Cortex of kidney (tissue), 1 donor: ENCODE measurements at places on chromosomes 1 and 21.

DNA sequence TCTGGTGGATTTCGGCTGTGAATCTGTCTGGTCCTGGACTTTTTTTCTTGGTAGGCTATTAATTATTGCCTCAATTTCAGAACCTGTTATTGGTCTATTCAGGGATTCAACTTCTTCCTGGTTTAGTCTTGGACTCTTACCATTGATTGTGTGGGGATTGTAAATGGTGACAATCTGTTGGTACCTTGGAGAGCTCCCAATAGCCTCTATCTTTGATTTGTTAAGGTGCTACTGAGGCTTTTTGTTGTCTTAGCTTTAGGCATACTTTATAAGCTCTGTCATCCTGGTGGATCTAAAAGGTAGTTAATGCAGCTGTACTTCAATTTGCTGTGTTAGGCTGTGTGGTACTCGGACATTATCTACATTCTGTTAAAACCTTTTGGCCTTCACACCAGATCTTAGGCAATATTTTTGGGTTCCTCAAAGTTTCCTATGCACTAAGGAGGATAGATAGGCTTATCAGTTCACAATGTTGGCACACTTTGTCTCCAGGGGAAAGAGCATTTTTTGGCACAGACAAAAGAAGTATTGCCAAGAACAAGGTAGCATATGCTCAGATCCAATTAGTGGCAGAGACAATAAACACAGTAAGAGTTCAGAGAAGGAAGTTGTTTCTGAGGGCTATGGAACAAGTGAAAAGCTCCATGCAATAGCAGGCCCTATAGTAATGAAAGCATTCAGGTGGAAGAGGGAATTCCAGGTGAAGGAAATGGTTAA lies 230.4 kb downstream of the PDE4B start:
- no peak for DNase-seq

- no peak for DNase-seq
Measured at GRCh38 chr1:77057994-77058585, 161.1 kb downstream of the PIGK start.

- no peak for DNase-seq
Measured at GRCh38 chr1:53511933-53512806, 53.0 kb downstream of the DMRTB1 start.

DNA sequence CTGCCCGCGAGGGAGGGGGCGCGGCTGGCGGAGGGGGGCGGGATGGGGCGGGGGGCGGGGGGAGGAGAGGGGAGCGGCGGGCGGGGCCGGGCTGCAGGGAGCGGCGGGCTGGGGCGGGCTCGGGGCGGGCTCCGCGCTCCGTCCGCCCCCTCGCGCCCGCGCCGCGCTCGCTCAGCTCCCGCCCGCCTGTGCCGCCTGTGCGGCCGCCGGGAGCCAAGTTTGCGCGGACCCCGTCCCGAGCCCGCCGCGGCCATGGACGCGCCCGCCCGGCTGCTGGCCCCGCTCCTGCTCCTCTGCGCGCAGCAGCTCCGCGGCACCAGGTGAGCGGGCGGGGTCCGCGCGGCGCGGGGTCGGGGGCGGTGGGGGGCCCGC lies at the start of gene GABRD:
Gene GABRD (plus strand): TSS at position 174 of the 372 bp plus-strand sequence. CDS start 79 bp downstream, at position 253.
- DNase-seq: no peak

GRCh38 chr1:240310226-240310925 lies 218.7 kb downstream of the FMN2 start:
- DNase-seq: no peak

GRCh38 chr1:44002606-44003157 lies 11.3 kb downstream of the CCDC24 start:
- DNase-seq: no peak

DNA sequence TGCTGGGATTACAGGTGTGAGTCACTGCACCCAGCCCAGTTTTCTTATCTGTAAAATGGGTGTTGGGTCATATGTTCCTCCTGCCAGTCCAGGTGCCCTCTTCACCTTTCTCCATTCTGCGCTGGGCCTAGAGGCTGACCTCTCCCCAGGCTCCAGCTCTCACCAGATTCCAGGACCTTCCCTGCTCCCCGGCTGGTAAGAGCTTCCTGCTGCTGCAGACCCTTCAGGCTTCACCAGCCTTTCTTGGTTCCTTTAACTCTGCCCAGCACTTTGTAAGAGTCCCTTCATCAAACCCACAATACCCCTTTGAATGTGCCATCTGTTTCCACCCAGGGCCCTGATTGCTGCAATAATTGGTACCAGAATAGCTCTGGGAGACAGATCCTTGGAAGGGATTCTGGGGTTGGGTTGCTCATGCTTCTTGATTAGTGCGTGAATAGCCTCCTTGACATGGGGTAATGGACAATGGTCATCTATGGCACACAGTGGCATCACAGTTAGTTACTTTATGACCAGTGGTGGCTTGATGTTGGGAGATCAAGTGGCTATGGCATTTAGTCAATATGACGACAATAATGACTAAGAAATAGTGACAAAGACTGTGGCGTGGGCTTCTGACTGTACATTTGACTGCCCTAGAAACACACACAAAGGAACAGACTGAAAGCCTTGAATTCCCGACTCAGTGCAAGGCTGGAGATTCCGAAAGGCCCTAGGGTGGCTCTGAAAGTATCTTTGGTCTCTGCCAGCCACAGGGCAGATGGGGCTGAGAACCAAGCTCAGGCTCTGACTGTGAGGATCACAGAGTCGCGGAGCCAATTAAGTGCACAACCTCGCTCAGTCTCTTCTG lies 67.3 kb downstream of the SLC9A1 start:
- no peak for DNase-seq

GRCh38 chr1:209527372-209527771 lies 56.1 kb upstream of the CAMK1G start:
- DNase-seq: no peak

DNA sequence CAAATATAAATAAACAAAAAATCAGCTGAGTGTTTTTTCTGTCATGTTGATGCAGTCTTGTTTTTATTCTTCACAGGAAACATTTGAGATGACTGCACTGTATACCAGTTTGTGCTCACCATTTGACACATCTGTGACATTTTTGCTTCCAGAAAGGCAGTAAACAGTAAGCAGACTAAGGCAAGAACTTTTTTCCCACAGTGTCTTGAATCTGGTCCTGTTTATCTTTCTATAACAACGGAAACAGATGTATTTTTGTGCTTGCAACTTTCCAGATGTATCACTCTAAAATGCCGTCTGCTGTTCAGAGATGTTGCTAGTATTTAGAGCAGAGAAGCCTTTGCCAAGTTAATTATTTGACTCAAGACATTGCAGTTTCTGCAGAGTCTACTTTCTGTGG lies 105.5 kb downstream of the ZC3H11B start:
- no peak for DNase-seq

- DNase-seq: no peak
Measured at GRCh38 chr1:203619091-203619780, 7.4 kb upstream of the ATP2B4 start.
